ENCODE measurements at places on chromosomes 2 and 18.

GRCh38 chr18:57833441-57834101, 30.5 kb upstream of the ATP8B1 start:
- DNase-seq, result no peak

DNA sequence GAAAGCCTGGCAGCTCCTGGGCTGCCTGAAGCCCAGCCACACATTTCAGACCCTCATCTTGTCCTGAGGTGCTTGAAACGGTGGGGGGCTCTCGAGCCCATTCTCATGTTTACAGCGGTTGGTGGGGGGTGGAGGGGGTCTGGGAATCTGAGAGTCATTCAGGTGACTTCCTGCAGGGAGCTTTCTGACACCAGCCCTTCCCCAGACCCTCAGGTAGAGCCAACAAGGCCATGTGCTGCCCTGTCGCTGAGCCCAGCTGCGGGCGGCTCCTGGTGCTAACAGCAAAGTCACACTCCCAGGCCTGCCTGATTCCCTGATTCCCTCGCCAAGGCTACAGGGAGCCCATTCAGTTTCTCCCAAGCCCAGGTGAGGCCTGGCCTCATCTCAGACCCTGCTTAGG, 324.9 kb upstream of the MEX3C start:
- DNase-seq, result no peak

GRCh38 chr2:204900910-204901309, 355.6 kb downstream of the PARD3B start:
- no peak for DNase-seq

GRCh38 chr18:32271672-32272208, 81.9 kb downstream of the MEP1B start:
- no peak for DNase-seq

DNA sequence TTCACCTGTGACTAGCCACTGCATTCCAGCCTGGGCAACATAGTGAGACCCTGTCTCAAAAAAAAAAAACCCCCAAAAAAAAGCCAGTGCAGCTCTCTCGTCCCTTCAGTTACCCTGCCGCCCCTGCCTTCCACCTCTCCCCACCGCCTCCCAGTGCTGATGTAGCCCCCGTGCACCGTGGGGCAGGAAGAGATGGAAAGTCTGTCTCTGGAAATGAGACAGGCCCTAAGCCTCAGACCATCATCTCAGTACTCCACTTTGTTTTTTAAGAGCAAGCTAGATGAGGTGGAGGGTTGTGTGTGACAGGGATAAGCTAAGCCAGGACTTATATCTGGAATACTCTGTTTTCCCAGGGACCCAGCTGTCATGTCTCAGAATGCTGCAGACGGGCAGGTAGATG, 32.0 kb downstream of the MERTK start:
- no peak for DNase-seq

GRCh38 chr2:46871976-46872381, 43.6 kb downstream of the MCFD2 start:
- no peak for DNase-seq

DNA sequence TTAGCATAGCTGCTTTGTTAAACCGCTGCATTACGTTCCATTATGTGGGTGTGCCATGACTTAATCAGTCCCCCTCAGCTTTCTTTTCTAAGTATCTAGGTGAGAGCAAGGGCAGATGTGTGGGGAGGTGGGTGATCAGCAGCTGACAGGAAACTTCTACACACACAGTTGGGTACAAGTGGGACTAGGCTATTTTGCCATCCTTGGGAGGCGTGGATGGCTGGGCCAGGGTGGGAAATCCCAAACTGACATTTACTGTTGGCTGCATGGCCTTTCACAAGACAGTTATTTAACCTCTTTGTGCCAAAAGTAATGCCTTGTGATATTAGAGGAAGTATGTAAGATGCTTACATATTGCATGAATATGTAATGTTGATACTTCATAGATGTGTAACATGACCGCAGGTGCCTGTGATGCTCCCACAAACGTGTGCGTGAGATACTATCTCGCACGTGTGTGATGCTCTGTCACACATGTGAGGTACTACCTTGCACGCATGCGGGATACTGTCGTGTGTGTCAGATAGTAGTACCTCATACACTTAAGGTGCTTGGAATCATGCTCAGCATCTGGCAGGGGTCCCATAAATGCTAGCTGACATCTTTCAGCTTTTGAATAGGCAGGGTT, 314.5 kb downstream of the PRKCE start:
- no peak for DNase-seq

DNA sequence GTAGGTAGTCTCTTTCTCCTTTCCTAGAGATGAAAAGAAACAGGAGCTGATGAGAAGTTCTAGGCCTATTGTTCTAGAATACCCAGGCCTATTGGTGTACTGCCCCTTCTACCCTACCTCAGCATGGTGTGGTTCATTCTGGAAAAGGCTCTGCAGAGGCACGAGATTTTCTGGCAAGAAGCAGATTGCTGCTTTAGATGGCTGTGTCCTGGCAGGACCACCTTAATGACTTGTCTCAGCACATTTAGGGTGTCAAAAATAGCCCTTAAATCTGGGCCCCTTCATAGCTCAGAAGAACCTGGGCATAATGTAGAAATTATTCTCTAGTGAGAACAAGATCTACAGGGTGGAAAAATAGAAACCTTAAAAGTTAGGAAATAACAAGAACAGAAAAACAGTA, 87.9 kb downstream of the BCL2L11 start:
- no peak for DNase-seq

DNA sequence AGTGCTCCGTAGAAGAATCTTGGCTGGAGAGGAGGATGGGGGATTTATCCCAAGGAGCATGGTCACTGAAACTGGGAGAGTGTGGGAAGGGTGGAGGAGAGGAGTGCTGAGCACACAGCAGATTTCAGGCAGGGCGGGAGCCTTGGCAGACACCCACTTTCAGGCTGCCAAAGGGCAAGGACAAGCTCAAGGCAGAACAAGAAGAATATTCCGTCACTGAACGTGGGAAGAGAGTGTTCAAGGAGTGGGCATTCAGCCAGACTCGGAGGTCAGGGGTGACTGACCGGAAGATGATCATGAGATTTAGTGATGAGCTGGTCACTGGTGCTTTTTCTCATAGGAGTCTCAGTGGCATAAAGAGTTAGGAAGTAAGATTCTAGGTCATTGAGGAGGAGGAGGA, 136.2 kb upstream of the RASGRP3 start:
- DNase-seq, result no peak

DNA sequence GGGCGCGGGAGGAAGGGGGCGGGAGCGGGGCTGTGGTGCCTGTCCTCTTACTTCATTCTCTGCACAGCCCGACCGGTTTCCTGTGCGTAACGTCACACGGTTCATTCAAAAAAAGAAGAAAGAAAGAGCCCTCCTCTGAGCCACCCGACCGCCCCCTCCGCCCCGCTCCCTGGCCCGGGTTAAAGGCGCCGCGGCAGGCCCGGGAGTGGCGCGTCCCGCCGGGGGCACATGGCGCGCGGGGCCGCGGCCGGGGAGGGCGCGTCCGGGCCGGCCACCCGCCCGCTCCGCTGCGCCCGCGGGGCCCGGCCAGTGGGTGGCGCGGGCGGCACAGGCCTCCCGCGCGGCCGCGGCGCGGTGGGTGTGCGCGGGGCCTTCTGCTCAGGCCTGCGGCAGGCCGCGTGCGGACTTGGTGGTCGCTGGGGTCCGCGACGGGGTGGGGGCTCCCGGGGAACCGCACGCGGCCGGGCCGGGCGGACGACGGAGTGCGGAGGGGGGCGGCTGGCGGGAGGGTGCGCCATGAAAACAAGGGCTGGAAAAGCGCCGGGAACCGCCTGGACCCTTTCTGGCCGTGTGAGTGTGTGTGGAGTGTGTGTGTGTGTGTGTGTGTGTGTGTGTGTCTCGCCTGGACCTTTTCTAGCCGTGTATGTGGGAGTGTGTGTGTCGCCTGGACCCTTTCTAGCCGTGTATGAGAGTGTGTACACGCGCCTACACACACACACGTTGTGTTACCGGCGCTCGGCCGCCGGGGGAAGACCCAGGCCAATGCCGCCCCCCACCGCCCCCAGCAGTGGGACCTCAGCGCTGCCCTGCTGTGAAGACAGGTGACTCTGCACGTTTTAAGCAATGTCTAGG, 780 bp upstream of the BCL2 start:
- peak; percentile 89 for DNase-seq

DNA sequence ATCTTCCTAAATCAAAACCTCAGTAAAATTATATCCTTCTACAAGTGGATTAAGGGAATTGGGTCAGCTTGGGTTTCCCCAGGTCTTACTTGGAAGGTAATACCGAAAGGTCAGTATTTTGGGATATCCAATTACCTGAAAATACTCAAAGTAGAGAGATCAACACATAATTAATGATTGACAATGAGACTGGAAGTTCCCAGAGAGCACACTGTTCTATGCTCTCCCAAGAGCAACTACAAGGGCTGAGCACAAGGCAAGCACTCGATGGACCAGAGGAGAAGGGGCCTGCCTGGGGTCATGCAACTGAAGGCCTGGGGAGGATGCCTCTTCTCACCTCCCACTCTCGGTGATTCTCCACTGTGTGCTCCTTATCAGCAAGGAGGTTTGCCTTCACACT, 159.2 kb upstream of the ACAA2 start:
- no peak for DNase-seq

DNA sequence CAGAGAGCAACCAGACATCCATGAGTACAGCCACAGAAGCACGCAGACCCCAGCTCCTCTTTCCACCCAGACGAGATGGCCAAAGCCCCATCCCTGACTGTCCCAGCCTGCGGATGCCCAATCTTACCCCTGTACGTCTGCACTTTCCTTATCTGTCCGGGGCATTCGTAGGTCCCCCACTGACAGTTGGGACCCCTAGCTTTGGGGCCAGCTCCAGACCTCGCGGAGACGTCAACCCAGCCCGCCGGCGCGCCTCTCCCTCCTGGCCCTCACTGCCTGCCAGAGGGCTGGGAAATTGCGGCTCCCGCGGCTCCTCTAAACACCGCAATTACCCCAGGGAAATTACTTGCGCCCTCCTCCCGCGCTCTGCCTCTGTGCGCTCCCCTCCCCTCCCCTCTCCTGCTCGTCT, 2.3 kb downstream of the ECEL1 start:
- DNase-seq, result no peak

DNA sequence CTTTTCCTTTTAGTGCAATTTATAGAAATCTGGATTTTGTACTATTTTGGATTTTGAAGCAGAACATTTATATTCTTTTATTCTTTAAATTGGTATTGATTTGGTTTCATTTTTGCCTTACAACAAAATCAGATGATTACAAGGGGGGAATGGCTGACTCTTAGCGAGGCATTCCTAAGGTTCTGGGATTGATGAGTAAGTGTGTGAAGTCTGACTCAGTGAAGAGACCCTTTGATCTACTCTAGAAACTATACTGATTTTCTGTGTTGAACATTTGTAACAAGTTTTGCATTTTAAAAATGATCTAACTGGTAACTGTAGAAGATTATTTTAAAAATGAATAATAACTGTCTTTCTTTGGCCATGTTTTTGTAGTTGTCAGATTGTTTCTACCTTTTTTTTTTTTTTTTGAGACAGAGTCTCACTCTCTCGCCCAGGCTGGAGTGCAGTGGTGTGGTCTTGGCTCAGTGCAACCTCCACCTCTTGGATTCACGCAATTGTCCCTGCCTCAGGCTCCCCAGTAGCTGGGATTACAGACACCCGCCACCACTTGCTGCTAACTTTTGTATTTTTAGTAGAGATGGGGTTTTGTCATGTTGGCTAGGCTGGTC, 48.7 kb downstream of the TTC39C start:
- peak; percentile 27 for DNase-seq

GRCh38 chr2:225602205-225602604, 202.7 kb downstream of the NYAP2 start:
- no peak for DNase-seq

- peak; percentile 40 for DNase-seq
Measured at GRCh38 chr2:42105330-42106256, 57.8 kb downstream of the PKDCC start.
